EH (cell line): ENCODE measurements at places on chromosomes 2 and 18.

- DNase-seq: peak; percentile 40
These were observed 1132.2 kb downstream of the LRP1B start for GRCh38 chr2:140998577-140998976.

GRCh38 chr2:141523199-141523598 is 607.6 kb downstream of the LRP1B start:
- DNase-seq: no peak

GRCh38 chr18:3541549-3542386 is 91.8 kb downstream of the TGIF1 start:
- no peak for DNase-seq

DNA sequence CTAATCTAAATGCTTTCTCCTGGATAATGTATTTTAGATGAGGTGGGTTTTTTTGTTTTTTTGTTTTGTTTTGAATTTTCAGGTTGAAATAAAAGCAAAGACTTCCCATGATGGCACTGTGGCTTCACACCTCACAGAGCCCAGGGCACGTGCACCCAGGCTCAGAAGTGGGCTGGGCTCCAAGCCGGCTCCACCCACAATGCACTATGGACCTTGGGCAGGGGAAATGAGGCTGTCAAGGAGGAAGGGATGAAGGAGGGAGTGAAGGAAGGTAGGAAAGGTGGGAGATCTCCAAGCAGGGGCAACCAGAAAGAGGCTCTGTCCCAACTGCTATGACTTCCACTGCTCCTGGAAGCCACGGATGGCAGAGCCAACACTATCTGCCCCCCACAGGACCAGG is 60.4 kb downstream of the BIN1 start:
- DNase-seq: no peak

DNA sequence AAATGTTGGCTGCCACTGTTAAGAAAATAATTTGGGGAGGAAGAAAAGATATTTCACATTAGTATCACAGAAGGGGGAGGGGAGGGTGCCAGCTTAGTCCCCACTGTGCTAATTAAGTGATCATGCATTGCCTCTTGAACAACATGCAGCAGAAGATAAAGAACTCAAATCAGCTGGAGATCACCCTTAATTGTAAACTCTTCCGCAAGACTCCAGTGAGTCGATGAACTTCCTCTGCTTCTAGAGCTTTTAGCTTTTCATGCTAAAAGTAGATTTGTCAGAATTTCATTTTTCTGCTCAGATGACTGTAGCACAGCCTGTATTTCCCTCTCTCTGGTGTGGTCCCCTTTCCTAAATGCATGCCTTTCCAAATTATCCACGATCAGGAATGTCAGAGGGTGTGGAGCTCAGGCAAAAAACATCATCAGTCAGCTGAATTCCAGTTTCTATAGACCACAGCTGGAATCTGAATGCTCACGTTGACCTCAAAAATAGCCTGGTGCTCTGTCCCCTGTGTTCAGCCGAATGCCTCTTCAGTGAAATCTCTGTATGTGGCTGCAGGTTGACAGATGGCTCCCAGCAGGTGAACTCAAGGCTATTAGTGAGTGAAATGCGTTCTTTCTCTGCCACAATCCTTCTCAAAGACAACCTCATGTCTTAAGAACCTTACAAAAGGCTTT is 156.8 kb upstream of the UNC80 start:
- no peak for DNase-seq

DNA sequence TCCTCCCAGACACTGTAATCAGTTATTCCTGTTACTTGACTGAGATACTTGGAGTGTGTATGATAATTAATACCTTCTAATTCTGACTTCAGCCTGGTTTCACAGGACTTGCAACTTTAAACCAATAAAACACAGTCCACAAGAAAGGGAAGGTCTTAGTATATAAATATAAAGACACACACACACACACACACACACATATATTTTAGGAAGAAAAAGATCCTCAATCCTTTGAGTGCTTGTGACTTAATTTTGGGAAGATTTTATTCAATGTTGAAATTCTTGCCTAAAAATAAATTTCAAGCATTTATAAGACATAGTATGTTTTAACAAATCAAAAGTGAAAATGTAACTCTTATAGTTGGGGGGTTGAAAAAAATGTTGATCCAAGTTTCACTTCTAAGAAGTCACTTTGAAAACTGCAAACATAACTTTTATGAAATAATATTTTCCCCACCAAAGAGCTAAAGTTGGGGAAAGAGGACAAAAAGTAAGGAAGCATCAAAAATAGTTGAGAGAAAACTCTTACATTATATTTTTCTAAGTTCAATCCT is 824 bp upstream of the VPS54 start:
- DNase-seq: no peak

- peak; percentile 10 for DNase-seq
These were observed 80.7 kb upstream of the LDLRAD4 start for GRCh38 chr18:13137670-13138419.

- DNase-seq: no peak
These were observed 53.9 kb downstream of the NCK2 start for GRCh38 chr2:105798595-105798994.

DNA sequence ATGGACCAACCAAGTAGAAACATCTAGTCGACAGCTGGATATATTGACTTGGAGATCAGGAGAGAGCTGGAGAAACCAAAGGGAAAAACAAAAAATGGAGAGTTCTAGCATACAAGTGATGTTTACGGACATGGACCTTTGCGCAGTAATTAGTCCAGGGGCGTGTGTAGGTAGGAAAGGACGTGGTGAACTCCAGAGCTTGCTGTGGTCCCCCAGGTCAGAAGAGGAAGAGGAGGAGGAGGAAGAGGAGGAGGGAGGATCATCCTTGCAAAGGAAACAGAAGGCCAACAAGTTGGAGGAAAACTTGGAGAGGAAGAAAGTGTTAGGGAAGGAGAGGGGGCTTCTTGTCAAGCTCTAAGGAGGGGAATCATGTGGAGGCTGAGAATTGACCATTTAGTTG is 17.5 kb downstream of the TRAF3IP1 start:
- DNase-seq: no peak

GRCh38 chr18:28004606-28005005 is 172.3 kb downstream of the CDH2 start:
- no peak for DNase-seq

DNA sequence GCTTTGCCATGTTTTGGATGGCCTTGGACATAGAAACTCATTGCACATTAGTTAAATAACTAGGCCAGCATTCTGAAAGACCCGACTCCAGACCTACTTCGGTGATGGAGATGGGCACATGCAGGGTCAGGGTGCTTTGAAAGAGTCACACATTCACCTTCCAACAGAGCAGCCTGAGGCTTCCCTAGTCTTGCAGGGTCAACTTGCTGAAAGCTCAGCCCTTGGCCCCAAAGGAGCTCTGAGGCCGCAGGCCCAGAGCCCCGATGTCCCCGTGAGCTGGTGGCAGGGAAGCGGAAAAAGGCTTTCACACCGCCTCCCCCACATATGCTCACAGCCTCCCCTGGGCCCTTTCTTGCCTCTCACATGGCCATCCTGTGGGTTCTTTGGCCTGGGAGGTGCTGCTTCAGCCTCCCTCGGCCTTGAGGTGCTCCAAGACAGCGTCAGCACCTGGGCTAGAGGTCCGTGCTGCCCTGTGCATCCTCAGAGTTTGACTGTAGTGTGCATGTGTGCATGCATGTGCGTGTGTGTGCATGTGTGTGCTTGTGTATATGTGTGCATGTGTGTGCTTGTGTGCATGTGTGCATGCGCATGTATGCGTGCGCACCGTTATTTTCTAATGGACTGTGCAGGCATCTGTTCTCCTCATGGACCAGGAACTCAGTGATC is 21.6 kb downstream of the LDLRAD4 start:
- no peak for DNase-seq

DNA sequence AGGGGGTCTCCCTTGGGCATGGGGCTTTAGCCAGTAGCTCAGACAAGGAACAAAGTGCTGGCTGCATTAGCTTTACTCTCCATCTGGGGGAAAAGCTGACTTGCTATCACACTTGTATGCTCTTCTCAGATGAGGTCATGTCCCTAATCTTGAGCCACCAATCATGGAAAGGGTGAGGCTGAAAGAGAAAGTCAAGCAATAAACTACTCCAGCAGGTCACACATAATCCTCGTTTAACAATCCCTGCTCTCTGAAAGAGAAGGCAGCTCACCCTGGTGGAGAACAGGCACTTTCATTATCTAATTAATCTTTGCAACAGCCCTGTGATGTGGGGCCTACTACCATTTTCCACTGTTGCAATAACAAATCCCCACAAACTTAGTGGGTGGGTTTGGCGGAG is 129.7 kb upstream of the CAPN13 start:
- DNase-seq: no peak

DNA sequence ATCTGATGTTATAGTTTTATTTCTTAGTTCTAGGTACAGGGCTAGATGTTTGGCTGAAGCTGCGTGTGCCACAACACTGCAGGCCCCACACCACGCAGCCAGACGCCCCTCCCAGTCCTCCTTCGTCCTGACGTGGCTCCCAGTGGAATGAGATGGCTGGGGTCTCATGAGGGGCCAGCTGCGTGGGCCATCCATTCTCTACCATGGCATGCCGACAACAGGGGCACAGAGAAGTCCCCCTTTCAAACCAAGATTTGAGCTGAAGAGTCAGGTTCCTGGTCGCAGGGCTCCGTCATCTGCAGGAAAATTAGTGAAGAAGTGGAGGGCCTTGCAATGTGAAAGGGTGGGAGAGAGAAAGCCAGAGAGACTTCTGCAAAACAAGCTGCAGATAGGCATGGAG is 64.5 kb downstream of the PARD6G start:
- DNase-seq: no peak

DNA sequence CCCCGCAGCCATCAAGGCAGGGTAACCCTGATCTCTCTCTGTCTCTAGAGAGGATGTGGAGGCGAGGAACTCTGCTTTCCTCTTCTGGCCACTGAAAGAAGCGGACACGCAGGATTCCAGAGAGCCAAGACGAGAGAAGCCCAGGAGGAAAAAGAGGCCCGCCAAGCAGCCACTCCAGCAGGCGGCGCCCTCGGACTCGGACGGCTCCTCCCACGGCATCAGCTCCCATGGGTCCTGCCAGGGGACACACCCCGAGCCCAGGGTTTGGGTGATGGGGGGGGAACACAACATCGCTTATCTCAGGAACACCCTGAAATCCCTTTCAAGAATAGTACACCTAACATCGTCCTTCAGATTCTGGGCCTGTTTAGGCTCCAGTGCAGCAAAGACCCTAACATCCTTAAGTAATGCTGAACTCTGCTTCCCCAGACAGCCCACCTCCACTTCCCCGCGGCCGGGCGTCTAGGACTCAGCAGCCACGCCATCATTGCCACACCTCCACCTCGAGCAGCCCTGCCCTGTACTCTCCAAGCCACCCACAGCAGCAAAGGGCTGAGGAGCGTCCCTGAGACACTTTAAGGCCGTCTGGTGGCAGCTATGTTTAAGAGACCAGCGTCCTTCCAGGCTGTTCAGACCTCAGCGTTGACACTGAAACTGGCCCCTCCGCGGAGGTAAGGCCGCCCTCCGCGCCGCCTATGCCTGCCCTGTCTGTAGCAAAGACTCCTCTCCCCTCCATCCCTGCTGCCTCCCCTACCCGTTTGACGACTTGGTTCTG is 34.3 kb upstream of the CNGA3 start:
- DNase-seq: no peak

GRCh38 chr2:98489971-98490962 is 45.6 kb downstream of the INPP4A start:
- no peak for DNase-seq

DNA sequence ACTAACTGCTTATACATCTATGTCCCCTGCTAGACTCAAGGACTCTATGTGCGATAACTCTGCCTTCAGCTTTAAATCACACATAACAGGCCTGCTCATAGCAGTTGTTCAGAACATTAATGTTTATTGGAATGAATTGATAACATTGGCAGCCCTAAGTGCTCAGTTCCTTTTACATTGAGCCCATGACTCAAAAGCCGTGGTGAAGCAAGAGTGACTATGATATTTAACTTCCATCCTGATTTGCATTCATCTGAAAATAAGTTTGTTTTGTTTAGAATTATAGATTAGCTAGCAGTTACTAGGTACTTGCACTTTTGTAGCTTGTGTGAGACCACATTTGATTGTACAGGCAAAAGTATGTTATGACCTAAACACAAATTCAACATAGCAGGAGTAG is 14.3 kb downstream of the SERPINB10 start:
- DNase-seq: no peak

DNA sequence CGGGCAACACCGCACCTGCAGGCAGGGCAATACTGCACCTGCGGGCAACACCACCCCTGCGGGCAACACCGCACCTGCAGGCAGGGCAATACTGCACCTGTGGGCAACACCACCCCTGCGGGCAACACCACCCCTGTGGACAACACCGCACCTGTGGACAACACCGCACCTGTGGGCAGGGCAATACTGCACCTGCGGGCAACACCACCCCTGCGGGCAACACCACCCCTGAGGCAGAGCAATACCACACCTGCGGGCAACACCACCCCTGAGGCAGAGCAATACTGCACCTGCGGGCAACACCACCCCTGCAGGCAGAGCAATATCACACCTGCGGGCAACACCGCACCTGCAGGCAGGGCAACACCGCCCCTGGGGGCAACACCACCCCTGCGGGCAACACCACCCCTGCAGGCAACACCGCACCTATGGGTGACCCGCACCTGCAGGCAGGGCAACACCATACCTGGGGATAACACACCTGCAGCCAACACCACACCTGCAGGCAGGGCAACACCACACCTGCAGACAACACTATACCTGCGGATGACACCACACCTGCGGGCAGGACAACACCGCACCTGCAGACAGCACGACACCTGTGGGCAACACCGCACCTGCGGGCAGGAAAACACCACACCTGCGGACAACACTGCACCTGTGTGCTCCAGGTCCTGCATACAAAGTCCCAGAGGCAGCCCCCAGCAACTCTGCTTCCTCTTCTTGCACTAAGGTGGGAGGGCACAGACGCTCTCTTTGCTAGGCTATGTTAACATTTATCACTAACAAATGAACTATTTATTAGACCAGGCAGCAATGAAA is 57.7 kb downstream of the EIPR1 start:
- DNase-seq: no peak

- no peak for DNase-seq
These were observed 148.6 kb downstream of the LRATD1 start for GRCh38 chr2:14781142-14781541.

- peak; percentile 4 for DNase-seq
These were observed 411.8 kb downstream of the MTX2 start for GRCh38 chr2:176680916-176681516.

GRCh38 chr2:189719571-189719970 is 43.0 kb downstream of the OSGEPL1 start:
- DNase-seq: no peak

- no peak for DNase-seq
These were observed 408.7 kb upstream of the NRP2 start for GRCh38 chr2:205273627-205274026.

DNA sequence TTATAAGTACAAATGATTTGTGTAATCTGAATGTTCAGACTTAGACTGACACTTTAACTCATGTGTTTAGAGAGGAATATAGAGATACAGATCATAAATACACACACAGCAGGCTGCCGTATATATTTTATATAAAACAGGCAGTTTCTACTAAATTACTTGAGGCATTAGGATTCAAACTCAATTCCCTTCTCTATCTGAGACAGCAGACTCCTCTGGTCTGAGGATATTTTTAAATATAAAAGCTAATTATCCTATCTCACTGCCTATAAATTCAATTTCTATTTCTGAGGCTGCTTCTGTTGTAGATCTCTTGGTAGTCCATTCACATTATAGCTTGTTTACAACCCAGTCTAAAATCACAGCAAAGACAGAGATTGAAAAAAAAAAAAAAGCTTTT is 46.9 kb downstream of the BCL2 start:
- no peak for DNase-seq
